ENCODE measurements at places on chromosomes 5 and 9.

DNA sequence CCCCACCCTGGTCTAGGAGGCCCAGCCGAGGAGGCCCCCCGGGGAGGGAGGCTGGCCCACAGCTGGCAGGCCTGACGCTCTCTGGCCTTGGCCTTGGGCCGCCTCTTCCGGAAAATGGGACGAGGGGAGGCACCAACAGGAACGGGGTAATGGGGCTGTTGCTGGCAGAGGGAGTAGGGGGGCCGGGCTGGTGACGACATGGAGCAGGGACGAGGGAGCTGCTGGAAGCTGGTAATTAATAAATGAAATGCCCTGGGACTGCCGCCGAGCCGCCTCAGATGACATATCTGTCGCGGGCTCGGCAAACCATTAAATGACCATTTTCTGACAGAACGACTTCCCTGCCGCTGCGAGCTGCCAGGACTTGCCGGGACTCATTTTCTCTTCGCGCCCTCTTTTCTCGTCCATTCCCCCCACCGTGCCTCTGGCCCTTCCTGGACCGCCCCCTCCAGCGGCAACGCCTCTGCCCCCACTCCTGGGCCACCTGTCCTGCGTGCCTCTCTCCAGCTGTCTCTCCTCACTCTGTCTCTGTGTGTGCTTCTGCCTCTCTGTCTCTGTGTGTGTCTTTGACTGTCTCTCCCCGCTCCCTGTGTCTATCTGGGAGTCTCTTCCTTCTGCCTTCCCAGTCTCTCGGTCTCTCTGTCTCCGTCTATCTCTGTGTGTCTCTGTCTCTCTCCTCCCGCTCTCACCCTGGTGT is 215.7 kb downstream of the PAX5 start:
- DNase-seq = no peak

- DNase-seq = no peak
Measured at GRCh38 chr5:537621-538071, 13.4 kb upstream of the SLC9A3 start.

DNA sequence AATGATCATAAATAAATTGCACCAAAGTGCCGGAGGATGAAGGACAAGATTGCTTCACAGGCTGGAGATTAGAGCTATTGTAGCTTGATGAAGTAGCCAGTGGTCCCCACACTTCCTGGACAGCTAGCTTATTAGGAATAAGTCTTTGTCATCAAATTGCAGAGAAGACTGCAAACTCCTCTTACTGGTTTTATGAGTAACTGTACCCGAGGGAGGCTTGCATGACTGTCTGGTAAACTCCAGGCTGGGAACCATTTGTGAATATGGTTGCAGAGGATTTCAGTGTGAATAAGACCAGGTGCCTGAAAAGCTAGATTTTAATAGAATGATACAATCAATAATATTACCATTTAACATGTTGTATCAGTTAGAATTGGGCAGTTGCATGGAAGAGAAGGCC is 36.5 kb upstream of the SEMA5A start:
- DNase-seq = no peak

GRCh38 chr9:70406434-70406862 is 8.0 kb downstream of the KLF9 start:
- no peak for DNase-seq

GRCh38 chr5:78549043-78549442 is 99.5 kb downstream of the LHFPL2 start:
- DNase-seq = no peak

DNA sequence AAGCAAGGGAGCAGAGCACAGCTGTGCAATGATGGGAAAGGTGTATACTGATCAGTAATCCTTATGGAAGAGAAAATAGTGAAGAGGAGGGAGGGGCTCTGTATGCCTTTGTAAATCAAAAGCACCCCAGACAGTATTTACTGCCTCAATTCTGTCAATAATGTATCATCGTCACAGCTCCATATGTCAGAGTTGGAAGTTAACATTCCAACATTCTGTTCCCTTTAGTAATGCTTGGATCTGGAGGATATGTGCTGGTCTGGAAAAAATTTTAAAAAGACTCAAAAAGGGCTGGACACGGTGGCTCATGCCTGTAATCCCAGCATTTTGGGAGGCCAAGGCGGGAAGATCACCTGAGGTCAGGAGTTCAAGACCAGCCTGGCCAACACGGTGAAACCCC is 310.4 kb downstream of the ACTL7B start:
- no peak for DNase-seq

DNA sequence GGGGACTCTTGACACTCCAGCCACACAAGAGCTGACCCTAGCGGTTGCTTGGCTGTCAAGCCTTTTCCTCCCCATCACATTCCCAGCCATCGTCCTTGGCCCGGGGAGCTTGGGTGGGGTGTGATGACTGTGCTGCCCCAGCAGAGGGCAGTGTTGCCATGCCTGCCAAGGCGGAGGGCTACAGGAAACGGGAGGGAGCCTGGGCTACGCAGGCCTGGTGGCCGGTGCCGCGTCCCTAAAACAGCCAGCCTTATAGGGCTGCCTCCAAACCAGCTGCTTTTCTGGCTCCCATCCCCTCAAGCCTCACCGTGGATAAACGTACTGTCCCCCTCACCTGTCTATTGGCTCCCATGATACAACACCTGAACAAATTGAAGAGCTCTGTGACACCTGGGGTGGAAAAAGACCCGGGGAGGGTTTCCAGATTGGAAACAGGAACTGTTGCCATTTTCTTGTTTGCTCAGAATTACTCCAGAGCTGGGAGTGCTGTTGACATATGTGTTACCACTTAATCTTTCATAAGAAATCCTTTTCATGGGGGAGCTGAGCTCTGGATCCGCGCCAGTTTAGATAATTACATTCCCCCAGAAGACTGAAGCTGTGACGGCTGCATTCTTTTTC is 72.8 kb upstream of the ASTN2 start:
- peak; percentile 2 for DNase-seq

- DNase-seq = no peak
Measured at GRCh38 chr9:37694355-37694754, 43.6 kb downstream of the FRMPD1 start.

DNA sequence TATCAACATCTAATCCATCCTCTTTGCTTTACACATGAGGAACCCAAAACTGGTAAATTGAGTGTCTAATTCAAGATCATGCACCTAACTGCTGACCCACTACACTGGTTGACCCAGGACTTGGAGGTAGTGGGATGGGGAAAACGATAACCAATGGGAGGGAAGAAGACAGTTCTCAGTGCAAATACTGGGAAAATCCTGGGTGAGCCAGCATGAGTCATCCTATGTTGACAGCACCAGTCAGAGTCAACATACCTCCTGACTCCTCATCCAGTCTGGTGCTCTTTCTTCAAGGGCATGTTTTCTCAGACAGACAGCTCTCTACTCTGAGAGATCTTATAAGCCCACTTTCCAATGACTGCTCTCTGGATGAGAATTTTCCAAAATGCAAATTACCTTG is 232.8 kb upstream of the PTGER4 start:
- DNase-seq = no peak

DNA sequence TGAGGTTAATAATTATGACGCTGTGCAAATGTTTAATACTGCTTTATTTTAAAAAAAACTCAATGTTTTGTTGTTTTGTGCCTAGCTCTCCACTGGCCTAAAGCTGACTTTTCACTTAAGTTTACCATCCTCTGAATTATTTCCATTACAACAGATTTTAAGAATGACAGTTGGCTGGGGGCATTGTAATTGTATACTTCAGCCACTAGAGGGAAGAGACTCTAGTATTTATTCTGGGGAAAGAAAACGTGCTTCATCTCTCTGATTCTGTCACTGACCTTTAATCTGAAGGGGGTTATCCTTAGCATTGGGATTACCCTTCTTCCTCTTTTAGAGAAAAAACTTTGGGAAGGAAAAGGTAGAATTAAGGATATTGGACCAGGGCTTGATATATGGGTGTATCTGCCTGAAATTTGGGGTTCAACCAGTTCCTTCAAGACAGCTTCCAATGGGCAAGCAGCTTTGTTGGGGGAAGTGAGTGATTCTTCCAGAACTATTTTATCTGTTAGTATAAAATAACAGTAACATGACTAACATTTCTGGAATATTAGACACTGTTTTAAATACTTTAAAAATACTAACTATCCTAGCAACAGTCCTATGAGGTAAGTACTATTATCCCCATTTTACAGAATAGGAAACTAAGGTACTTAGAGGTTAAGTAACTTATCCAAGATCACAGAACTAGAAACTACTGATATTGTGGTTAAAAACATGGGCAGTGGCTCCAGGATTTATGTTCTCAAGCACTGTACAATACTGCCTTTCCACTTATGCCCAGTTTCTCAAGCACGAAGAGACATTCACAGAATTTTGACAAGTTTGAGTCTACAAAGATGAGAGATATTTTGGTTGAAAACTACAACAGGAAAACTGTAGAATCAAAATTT is 208.4 kb downstream of the CD180 start:
- DNase-seq = no peak

- no peak for DNase-seq
Measured at GRCh38 chr5:83839256-83839655, 118.6 kb upstream of the HAPLN1 start.

GRCh38 chr9:78143281-78144007 is 92.4 kb upstream of the CEP78 start:
- DNase-seq = no peak

DNA sequence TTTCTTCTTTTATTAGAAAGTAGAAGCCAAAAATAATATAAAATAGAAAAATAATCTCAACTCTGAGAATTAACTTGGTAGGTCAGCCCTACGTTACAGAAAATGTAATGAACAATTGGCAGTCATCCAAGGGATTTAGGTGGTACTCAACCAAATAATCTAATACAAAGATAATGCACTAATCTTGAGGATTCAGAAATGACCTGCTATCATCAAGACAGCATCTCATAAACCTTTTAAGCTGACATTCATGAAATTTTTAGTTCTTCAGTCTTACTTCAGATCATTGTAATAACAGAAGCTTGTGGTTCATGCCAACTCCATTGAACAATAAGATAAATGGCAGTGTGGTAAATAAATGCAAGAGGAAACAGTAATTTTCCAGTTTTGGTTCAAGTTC is 1058.0 kb downstream of the MAT2B start:
- no peak for DNase-seq

DNA sequence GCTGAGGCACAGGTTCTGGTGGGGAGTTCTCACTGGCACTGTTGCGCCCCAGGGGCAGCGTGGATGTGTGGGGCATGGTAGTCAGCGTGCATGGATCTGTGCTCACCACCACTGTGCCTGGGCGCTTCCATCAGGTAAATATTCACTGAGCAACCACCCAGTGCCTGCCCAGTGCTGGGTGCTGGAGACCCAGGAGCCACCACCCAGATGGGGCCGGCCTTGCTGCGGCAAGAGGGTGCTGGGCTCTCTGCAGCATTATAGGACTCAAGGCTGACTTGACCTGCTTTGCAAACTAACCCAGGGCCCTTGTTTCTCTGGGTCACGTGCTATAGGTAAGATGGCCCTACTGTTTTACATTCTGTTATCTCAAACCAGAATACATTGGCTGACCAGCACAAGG is 60.5 kb downstream of the DAP start:
- DNase-seq = no peak

DNA sequence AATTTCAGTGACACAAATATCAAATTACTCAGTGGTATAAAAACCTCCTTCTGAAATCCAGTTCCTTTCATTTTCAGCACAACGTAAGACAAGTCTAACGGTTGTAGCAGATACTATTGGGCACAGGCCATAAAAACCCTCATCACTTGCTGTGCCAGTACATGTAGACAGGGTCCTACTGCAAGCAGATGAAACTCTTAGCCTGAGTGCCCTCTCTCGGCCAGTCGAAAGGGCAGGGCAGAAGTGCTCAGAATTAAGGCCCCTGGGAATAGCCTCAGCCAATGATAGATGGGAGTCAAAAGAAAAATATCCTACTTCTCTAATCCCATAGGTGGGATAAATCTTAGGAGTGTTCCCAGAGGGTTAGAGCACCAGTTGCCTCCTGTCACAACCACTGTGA is 168.5 kb upstream of the FER start:
- no peak for DNase-seq

GRCh38 chr5:171920765-171921391 is 85.6 kb downstream of the FBXW11 start:
- no peak for DNase-seq

GRCh38 chr5:98349251-98349989 is 424.0 kb upstream of the RGMB start:
- DNase-seq = no peak

DNA sequence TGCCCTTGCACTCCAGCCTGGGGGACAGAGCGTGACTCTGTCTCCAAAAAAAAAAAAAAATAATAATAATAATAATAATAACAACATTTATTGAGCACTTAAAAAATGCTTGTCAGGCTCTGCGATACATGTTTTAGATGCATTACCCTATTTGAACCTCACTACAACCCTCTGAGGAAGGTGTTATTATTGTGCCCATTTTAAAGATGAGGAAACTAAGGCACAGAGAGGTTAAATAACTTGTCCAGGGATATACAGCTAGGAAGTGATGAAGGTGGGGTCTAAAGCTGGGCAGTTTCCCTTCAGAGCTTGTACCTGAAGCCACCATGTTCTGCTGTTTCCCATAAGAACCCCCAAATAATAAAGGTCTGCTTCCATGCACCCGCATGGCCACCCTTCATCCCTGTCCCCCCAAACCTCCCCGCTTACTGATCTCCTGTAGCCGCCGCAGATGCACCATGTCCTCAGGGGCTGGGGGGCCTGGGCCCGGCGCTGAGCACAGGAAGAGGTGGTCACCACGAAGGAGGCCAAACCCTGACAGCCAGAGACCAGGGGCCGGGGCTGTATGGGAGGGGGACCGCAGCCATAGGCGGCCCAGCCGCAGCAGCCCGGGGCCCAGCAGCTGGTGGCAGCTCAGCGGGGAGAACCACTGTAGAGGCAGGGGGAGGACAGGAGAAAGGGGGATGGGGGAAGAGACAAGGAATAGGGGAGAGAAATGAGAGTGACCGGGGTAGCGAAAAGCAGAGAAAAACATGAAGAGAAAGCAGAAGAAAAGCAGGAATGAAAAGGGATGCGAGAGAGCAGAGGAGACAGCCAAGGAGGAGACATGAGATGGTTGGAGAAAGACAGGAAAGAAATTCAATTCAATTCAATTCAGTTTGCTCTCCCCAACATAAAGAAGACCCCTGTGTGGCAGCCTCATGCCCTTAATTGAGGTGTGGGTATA is 15.1 kb upstream of the FCHSD1 start:
- no peak for DNase-seq

DNA sequence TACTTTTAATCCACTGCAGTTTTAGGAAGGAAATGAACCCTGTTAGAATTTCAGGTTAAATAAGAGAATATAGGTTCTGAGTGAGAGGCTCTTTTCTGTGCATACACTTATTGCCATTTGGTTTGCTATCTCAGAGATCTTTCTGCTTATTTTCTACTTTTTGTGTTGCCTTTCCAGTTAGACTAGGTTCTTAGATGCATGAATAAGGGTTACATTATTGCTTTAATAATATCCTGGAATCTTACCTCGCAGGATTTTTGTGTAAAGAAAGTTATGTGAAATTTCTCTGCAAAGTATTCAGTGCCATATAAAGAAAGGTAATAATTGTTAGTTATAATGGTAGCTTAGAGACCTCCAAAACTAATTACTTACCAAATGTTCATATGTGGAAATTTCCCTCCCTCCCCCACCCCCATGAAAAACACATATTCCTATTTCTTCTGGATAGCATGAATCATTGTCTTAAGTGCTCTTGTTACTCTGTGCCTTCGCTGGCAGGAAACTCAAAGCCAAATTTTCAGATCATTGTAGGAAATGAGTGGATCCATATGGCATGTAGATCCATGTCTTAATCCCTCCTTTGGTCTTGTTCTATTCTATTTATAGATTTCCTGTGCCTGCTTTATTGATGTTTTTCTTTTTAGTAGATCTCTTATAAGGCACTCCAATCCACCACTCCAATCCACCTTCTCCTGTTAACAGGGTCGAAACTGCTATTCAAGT is 2.7 kb upstream of the APBA1 start:
- DNase-seq = peak; percentile 68

GRCh38 chr5:35146406-35146805 is 83.9 kb downstream of the PRLR start:
- DNase-seq = no peak

- no peak for DNase-seq
Measured at GRCh38 chr9:93600504-93600903, 24.1 kb downstream of the PHF2 start.
